Left lung (tissue), 14 donors: ENCODE measurements at places on chromosomes 13 and 19. TPM values are rescaled to one million over a fixed set of nuclear protein-coding genes. Genes with fewer than 3 reads are reported as not detected.

KLK13 gene
- 0.56 TPM for polyA plus RNA-seq

PROZ gene
- 0.13 TPM for polyA plus RNA-seq

KCNC3 gene
- polyA plus RNA-seq, result 20.3 TPM

FAM174C gene
- 22.2 TPM for polyA plus RNA-seq

HSD17B14 gene
- 9.3 TPM for polyA plus RNA-seq

KIR2DL4 gene
- polyA plus RNA-seq, result not detected

PSG2 gene
- polyA plus RNA-seq, result not detected

AP1M2 gene
- polyA plus RNA-seq, result 39.3 TPM

CEACAM4 gene
- 0.24 TPM for polyA plus RNA-seq

ZNF155 gene
- polyA plus RNA-seq, result 20.6 TPM

CYP4F8 gene
- 0.04 TPM for polyA plus RNA-seq

NAA16 gene
- 52.6 TPM for polyA plus RNA-seq

APOC4 gene
- not detected for polyA plus RNA-seq

LILRA1 gene
- polyA plus RNA-seq, result 0.58 TPM

CEACAM6 gene
- polyA plus RNA-seq, result 2.6 TPM

CRX gene
- polyA plus RNA-seq, result 0.14 TPM

GFY gene
- not detected for polyA plus RNA-seq

KIR3DL2 gene
- 0.10 TPM for polyA plus RNA-seq

KLK4 gene
- not detected for polyA plus RNA-seq

LYPD5 gene
- polyA plus RNA-seq, result 0.35 TPM

ZNF575 gene
- 3.3 TPM for polyA plus RNA-seq

HSH2D gene
- polyA plus RNA-seq, result 2.1 TPM

UPK1A gene
- not detected for polyA plus RNA-seq
